ENCODE measurements at places on chromosomes 16 and 17.

GRCh38 chr17:73648974-73649373 is 4.7 kb upstream of the SDK2 start:
- no peak for DNase-seq

- no peak for DNase-seq
These were observed 211.2 kb downstream of the LGALS9B start for GRCh38 chr17:20256144-20256543.

- DNase-seq = no peak
These were observed 15.4 kb downstream of the USP6 start for GRCh38 chr17:5131146-5131715.

- no peak for DNase-seq
These were observed 335.3 kb upstream of the TBX2 start for GRCh38 chr17:61064087-61064951.

DNA sequence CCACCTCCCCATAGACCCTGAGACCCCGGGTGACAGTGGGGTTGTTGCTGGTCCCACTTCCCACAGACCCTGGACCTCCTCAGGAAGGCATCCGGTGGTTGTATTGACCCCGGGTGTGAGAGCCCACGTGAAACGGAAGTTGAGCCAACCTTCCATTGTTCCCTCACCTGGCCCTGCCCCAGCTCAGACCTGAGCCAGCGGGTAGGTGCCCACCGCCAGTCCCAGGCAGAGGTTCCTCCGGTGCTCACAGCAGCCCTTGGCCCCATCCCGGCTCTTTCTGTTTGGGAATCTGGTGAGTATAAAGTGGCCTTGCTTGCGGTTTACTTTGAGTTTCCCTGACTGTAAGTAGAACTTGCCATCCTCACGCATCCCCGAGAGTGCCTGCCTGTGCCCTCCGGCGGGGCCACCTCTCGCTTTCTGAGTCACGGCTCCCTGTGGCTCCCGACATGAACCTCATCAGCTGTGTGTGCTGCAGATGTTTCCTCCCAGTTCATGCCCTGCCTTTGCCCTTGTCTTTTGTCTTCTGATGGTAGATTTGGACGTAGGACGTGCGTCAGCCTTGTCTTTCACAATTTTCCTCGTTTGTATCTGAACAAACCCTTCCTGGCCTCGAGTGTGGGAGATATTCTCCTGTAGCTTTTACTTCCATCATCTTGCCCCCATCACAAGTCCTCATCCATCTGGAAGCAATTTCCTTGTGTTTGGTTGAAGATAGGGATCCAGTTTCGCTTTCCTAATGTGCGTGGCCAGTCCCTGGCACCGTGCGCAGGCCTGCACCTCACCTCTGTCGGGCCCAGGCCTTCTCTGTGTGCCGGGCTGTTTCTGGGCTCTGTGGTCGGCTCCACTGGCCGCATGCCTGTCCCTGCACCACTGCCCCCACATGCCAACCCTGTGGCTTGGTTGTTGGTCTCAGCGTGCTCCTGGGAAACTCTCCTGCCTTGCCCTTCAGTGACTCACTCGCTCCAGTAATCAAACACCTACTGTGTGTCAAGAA is 76.0 kb downstream of the METRNL start:
- peak; percentile 53 for DNase-seq

DNA sequence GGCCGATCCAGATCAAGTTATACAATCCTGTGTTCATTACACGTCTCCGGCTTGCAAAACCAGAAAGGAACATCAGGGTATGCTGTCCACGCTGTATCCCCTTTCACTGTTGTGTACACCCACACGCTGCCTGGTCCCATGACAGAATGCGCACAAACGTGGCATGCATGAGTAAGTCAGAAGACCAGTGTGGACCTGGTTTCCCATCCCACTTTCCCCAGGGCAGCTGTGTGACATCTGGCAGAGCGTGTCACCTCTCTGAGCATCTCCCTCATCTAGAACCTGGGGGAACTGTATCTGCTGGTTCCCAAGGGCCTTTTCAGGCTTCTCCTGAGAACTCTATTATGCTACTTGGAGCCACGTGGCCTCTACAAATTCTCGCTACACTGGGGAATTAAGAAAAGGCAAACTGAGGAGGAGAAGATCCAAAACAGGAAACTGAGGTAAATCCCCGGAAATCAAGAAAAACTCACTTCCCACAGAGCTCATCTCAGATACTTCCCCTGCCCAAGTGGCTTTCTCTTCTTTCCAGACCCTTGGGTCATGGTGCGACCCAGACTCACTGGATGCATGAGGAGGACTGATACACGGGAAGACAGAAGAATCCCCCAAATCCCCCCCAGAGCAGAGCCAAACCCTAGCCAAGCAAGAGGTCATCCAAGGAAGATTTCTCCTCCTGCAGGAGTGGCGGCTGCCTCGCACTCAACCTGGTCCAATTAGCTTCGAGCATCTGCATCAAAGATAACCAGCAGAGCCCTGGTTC is 139.3 kb downstream of the GAS7 start:
- peak; percentile 53 for DNase-seq

DNA sequence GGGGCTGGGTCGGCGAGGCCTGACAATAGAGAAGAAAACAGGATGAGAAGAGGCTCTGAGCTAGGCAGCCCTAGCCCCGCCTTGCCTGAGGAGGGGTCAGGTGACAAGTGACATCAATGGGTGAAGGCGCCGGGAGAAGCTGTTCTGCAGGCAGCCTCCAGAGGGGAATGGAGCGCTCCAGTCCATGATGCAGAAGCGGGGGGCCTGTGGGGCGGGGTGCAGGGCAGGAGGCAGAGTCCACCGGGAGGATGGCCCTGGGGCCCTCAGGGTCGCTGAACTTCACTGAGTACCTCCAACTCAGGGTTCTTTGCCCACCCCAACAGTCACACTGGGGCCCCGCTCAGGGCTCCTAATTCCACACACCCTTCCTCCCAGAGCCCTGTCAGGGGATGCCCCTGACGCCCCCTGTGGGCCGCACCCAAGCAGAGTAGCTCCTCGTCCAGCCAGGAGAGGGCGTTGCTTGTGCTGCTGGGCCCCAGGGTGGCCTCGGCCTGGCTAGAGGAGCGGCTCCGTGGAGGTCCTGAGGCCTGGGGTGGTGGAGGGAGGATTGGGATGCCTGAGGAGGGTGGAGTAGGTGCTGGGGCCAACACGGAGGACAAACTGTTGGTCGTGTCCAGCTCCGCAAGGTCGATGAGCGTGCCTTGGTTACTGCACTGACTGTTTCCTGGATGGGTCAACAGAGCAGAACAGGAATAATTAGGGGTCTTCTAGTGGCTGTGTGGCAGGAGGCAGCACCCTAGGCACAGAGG is 20.8 kb downstream of the GGA3 start:
- DNase-seq = no peak

DNA sequence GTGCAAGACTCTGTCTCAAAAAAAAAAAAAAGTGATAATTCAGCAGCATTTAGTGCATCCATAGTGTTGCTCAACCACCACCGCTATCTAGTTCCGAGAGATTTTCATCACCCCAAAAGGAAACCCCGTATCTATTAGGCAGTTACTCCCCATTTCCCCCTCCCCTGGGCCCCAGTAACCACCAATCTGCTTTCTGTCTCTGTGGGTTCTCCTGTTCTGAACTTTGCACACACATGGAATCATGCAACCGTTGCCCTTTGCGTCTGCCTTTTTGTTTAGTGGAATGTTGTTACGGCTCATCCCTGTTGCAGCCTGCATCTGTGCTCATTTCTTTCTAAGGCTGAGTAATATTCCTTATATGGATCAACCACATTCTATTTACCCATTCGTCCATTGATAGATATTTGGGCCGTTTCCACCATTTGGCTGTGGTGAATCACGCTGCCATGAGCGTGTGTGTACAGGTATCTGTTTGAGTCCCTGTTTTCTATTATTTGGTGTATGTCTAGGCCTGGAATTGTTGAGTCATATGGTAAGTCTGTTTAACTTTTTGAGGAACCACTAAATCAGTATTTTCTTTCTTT is 8.7 kb upstream of the SYNGR2 start:
- DNase-seq = no peak

DNA sequence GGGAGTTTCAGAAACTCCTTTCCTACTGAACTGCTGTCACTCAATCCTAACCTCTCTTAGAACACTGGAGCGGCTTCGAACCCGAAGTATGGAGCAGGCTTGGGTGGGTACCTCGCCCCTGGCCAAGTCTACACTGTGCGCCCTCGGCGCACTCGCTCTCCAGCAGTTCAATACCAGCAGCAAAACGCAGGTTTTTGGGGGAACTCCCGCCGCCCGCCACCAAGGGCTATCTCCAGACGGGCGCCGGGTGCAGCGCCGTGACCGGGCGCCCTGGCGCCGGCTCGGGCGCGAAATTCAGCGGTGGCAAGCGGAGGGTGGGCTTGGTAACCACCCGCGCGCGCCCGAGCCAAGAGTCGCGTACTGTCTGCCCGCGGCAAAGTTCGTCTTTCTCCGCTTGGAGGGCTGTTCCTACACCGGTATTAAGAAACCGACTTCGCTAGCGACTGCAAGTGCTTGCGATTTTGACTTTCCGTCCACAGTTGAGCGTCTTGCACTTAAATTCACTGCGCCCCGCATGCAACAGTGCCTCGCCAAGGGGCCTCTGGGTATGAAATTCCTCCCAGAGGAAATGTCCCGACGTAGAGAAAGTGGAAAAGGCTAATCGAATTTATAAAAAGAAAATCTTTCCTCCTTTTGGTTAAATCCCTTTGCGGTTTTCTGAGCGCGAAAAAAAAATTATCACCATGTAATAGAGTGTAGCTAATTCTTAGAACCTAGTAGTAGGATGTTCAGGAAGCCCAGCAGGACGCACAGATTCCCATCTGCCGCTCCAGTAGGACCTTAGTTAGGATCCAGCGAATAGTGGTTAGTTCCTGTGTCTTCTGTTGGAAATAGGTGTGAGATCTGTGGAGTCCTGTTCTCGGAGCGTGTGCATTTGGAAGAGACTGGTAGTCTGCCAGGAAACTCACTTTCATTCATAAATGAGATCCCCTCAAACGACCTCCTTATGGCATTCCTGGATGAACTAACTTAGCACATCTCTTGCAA is 5.0 kb upstream of the SALL1 start:
- no peak for DNase-seq

- no peak for DNase-seq
These were observed 30.9 kb downstream of the ABCC1 start for GRCh38 chr16:15980329-15980728.

DNA sequence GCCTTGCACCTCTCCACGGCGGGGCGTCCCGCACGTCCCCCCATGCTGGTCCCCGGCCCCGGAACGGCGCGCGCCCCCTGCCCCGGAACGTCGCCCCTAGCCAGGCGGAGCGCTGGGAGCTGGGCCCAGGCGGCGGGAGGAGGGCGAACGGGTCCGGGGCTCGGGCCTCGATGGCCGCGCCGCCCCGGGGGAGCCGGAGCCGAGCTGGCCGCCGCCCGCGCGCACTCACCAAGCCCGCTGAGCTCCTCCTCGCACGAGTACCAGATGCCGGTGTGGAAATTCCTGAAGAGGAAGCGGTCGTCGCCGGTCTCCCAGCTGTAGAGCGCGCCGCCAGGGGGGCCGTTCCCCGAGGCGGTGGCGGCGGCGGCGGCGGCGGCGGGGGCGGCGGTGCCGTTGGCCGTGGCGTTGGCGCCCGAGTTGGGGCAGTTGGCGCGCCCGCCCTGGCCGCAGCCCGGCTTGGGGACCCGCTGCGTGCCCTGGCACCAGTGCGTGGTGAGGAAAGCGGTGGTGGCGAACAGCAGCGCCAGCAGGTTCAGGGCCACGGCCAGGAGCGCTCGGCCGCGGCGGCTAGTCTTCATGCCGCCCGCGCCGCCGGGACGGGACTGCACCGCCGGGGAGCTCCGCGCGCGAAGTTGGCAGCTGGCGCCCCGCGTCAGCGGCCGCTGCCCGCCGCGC is 530 bp downstream of the GSG1L start:
- DNase-seq = no peak

- no peak for DNase-seq
These were observed 18.1 kb upstream of the TAC4 start for GRCh38 chr17:49866019-49866380.

DNA sequence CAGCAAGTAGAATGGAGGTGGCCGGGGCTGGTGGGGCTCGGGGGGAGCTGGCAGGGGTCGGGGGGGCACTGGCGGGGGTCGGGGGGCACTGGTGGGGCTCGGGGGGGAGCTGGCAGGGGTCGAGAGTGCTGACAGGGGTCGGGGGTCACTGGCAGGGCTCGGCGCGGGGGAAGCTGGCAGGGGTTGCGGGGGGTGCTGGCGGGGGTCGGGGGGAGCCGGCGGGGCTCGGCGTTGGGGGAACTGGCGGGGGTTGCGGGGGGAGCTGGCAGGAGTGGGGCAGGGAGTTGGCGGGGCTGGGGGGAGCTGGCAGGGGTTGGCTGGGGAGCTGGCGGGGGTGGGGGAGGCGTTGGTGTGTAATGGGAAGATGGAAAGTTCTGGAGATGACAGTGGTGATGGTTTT is 25.1 kb downstream of the CCDC57 start:
- DNase-seq = no peak

DNA sequence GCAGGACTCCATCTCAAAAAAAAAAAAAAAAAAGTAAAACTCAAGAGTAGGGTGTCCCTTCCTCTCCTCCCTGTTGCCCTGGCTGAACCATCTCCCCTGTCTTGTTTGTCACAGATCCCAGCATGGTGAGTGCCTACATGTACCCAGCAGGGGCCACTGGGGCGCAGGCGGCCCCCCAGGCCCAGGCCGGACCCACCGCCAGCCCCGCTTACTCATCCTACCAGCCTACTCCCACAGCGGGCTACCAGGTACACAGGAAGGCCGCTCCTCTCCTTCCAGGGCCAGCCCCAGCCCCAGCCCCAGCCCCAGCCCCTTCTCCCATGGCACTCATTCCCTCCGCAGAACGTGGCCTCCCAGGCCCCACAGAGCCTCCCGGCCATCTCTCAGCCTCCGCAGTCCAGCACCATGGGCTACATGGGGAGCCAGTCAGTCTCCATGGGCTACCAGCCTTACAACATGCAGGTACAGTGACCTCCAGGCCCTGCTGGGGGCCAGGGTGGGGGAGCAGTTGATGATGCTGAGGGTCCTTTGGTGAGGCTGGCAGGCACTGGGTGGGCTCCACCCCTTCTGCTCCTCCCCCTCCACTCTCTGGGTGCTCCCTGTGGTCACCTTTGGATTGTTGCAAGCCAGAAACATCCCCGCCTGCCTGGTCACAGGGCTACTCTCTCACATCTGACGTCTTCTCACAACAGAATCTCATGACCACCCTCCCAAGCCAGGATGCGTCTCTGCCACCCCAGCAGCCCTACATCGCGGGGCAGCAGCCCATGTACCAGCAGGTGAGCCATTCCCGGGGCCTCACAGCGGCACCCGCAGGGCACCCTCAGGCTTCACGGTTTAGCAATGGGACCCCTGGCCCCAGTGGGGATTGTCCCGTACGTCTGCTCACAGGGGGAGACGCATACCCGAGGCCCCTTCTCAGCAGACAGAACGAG is 2.5 kb upstream of the MRPL12 start:
- DNase-seq = no peak
